GM18507 (cell line): ENCODE measurements at places on chromosomes 3 and 15.

GRCh38 chr15:80466543-80466942 lies 62.4 kb downstream of the ARNT2 start:
- no peak for DNase-seq

DNA sequence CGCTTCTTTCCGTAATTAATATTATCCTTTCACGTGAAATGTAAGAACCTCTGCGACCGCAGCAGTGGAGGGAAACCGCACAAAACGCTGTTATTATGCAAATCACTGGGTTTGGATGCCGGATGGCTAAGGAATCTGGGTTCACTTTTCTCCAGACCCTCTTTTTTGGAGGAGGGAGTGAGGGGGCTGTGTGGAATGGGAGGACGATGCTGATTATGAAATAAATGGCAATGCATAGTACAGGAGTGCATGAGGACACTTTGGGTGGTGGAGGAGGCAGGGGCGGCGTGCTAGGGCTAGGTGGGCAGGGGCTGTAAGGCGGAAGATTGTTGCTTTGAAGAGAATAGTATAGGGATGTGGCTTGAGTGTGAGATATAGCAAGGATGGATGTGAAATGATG lies 1.8 kb downstream of the CADM2 start:
- no peak for DNase-seq

DNA sequence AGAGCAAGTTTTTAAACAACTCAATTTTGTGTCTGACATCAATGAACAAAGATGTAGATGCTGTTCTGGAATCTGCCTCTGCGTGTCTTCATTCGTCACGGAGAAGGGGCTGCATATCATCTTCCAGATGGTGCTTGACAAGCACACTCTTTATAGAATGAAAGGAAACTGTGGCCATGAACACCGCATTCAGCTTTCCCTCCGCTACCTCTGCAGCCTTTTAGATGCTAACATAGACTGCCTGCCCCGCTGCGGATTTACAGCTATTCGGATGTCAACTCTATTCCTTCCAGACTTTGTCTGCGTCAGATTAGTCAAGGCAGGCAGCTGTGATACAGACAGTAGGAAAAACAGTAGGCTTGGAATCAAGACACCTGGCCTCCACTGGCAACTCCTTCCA lies 232.9 kb downstream of the TJP1 start:
- DNase-seq = no peak

- DNase-seq = peak; percentile 26
These were observed 82.1 kb downstream of the PCSK6 start for GRCh38 chr15:101407439-101407838.

DNA sequence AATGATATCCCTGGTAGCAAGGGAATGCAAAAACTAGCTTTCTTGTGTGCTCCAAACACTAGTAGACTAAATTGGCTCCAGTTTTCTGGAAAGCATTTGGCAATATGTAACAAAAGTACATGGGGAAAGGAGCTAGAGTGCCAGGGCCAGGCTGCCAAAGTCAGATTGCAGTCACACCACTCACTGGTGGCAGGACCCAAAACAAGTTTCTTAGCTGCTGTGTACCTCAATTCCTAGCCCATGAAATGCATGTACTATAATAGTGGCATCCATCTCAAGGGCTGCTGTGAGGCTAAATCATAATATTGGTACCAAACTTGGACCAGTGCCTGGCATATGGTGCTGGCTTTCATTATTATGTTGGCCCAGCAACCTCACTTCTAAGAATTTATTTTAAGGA lies 49.3 kb downstream of the CLDN18 start:
- no peak for DNase-seq

DNA sequence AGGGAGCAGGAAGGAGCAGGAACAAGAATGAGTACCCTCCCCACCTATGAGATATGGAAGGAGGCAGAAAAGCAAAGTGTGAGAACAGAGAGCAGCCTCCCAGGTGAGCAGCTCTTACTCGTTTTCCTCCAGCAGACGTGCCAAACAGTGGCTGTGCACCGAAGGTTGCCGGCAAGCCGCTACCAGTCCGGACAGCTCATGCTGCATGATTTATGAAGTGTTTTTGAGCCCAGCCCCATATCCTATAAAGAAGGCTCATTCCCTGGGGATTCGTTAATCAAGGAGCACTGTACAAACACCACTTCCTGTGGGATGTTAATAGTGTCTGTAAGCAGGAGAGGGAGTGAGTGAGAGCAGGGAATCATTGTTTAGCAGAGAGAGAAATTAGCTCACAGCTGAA lies 118.3 kb upstream of the FOXB1 start:
- no peak for DNase-seq
